ENCODE measurements at places on chromosomes 1 and 21.
A peak's percentile ranks its signal among the peaks of the same experiment; 100 is the strongest.

GRCh38 chr1:169321539-169321938 lies 46.1 kb downstream of the NME7 start:
- peak; percentile 55 for DNase-seq

DNA sequence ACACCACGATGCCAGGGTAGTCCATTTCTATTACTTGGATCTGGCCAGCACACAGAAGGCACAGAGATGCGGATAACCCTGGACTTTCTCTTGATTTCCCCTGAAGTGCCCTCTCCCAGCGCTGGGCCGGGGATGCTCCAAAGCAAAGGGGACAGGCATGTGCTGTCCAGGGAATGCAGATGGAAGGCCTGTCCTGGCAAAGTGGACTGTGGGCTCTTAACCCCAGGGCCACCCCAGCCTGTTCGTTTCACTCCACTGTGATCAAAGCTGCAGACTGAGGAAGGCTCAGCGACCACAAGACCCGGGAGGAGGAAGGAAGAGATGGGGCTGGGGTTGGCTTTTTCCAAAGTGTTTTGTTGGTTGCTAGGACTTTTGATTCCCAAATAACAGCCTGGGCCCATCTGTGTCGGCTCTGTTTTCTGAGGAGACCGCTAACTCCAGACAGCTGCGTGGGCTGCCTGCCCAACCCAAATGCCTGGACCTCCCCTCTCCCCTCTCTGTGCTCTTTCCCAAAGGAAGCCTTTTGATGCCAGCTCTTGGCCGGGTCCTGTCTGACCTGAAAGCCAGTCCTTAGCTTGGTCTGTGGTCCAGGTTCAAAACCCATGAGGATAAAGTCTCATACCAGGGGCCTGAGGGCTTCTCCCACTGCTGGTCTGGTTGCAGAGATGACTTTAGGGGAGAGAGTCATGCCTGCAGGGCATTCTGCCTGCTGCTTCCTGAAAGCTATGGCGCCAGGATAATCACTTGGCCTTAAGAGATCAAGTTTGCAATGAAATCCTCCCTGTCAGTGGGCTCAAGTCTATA lies 119.6 kb upstream of the CD34 start:
- peak; percentile 68 for DNase-seq

DNA sequence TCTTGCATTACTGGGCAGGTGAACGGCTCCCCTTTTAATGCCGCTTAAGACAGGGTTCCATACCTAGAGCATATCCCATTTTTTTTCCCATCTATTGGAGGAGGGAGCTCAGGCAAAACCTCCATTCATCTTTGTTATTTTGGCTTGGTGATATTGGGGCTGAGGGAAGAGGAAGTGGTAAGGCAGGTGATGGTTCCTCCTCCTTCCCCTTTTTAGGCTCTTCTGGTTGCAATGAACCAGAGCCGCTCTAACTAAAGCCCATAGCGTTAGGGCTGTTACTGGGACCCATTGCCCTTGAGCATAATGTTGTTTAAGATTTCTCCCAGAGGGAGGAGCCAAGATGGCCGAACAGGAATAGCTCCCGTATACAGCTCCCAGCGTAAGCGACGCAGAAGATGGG lies 21.1 kb downstream of the PYHIN1 start:
- no peak for DNase-seq

DNA sequence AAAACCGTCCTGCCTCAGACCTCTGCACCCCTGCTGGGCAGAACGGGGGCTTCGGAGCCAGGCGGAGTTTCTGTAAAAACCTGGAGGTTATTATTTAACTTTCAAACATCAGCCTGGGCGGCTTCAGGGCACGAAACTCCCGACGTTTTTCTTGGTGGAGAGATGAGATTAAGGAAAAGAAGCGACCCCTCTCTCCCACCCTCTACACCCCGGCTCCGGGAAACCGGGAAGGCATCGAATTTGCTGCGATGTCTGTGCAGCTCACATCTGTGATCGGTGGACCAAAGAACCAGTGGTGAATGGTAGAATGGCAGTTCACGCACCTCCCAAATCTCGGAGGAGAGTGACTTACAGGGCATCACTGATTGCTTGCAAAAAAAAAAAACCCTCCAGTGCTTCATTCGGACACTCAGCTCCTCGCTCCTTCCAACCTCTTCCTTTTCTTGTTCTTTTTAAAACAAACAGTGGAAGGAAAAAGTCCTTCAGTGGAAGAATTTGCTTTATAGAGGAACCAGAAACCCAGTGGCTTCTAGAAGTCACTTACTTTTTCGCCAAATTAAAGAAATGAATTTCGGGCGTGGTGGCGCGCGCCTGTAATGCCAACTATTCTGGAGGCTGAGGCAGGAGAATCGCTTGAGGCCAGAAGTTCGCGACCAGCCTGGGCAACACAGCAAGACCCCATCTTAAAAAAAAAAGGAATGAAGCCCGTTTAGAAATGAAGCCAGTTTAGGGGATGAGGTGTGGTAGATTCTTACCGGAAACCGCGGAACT lies 884 bp downstream of the PHACTR4 start:
- DNase-seq, result peak; percentile 41

GRCh38 chr1:42971841-42972291 lies 13.2 kb upstream of the SLC2A1 start:
- peak; percentile 90 for DNase-seq

DNA sequence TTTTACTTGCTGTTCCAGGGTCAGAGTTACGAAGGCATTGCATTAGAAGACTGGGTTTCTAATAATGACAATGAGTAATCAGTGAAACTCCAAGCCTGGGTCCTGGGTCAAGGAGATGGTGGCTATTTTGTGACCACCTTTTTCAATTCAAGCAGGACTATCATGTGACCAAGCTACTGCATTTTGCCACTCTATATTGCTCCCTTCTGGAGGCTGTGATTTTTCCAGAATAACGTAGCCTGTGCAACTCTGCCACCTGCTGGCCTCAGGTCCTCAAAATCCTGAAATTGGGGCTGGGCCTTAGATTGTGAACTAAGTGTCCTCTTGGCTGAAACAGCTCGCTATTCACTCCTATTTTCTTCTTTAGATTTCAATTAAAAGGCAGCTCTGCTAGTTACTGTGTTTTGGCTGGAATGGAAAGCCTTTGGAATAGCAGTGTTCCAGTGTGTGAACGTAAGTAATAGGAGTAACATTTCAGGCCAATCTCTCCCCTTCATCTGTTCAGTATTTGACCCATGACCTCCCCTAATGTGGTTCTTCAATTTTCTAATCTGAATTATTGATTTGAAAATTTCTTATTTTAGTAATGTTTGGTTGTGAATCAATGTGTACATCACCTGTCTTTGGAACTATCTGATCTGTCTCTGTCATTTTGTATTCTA lies 52.9 kb upstream of the CD46 start:
- DNase-seq, result peak; percentile 67

GRCh38 chr1:174875306-174875705 lies 124.4 kb upstream of the CACYBP start:
- no peak for DNase-seq

GRCh38 chr1:170663404-170664092 lies 383 bp upstream of the PRRX1 start:
- peak; percentile 60 for DNase-seq
